EH (cell line): ENCODE measurements at places on chromosomes 6 and 20.

- DNase-seq: no peak
Observed at GRCh38 chr6:93575495-93576267, 156.3 kb upstream of the EPHA7 start.

- DNase-seq: peak; percentile 48
Observed at GRCh38 chr20:50191544-50192363, 1.1 kb downstream of the CEBPB start.

- no peak for DNase-seq
Observed at GRCh38 chr6:149843051-149843633, 21.0 kb downstream of the LRP11 start.

- no peak for DNase-seq
Observed at GRCh38 chr6:125549202-125549884, 200.1 kb upstream of the HEY2 start.

GRCh38 chr6:170445487-170445886, 107.6 kb downstream of the PSMB1 start:
- DNase-seq: no peak
